Lung microvascular endothelial cell (primary cell): ENCODE measurements at places on chromosomes 7 and 10.
A peak's percentile ranks its signal among the peaks of the same experiment; 100 is the strongest.

GRCh38 chr10:32516567-32517495, 70.9 kb downstream of the CCDC7 start:
- DNase-seq: no peak

- DNase-seq: no peak
These were observed 423.9 kb downstream of the NEBL start for GRCh38 chr10:20473023-20473760.

DNA sequence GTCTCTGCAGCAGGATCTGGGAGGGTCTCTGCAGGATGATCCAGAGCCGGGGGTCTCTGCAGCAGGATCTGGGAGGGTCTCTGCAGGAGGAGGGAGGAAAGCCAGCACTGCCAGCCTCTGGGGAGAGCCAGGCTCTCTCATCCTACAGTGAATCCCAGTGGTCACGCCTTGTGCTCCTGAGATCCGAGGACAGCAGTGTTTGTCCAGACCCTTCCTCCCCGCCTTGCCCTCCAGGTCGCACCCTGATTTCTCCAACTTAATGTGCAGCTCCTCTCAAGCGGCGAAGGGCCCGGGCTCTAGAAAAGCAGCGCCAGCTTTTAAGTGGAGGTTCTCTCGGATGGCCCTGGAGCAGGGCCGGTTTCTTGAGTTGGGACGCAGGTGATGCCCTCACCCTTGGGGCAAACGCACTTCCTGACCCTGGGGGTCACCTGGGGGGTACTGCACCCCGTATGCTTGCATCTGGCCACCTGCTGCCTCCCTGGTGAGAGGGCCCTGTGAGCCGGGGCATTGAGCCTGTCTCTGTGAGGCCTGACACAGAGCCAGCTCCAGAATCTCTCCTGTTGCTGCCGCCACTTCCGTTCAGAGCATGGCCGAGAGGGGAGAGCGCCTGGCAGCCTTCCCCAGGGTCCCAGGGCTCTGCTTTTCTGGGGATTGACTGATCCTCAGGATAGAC, 111.6 kb downstream of the ACTR3B start:
- DNase-seq: no peak

- DNase-seq: no peak
These were observed 199.5 kb downstream of the GPAM start for GRCh38 chr10:111984057-111984456.

DNA sequence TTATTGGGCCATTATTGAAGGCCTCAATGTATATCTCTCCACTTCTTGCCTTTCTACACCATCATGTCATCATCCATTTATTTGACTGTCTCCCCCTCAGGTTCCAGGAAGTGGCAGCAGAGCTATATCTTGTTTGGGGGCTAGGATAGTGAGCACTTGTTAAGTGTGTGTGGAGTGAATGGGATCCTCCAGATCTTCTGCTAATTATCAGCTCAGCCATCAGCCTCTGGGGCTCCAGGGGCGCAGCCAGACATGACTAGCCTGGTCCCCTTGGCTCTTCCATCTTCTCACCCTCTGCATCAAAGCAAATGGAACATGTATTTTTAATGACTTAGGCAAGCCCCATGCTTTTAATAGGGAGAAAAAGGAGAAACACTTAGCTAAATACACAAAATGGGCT, 176.5 kb downstream of the ARHGAP12 start:
- DNase-seq: no peak

GRCh38 chr7:107045195-107045960, 873 bp downstream of the PRKAR2B start:
- peak; percentile 17 for DNase-seq

- DNase-seq: peak; percentile 59
These were observed 17.2 kb upstream of the SLC18A3 start for GRCh38 chr10:49592726-49593563.

DNA sequence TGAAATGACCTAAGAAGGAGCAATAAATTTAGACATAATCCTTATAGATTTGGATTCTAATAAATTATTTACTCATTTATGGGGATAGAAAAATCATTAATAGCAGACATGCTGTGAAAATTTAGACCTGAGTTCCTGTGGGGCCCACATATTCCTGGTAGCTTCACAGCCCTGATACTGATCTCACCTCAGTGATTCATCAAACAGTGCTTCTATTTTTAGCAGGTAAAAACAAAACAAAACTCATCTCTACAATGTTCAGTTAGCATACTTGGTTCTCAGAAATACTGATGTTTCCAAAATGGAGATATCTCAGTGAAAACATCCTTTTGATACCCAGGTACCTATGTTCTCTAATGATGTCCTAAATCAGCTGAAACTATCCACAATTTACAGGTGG, 841.1 kb upstream of the SORCS1 start:
- no peak for DNase-seq

- DNase-seq: no peak
These were observed 8.4 kb downstream of the SEM1 start for GRCh38 chr7:96701258-96701657.

DNA sequence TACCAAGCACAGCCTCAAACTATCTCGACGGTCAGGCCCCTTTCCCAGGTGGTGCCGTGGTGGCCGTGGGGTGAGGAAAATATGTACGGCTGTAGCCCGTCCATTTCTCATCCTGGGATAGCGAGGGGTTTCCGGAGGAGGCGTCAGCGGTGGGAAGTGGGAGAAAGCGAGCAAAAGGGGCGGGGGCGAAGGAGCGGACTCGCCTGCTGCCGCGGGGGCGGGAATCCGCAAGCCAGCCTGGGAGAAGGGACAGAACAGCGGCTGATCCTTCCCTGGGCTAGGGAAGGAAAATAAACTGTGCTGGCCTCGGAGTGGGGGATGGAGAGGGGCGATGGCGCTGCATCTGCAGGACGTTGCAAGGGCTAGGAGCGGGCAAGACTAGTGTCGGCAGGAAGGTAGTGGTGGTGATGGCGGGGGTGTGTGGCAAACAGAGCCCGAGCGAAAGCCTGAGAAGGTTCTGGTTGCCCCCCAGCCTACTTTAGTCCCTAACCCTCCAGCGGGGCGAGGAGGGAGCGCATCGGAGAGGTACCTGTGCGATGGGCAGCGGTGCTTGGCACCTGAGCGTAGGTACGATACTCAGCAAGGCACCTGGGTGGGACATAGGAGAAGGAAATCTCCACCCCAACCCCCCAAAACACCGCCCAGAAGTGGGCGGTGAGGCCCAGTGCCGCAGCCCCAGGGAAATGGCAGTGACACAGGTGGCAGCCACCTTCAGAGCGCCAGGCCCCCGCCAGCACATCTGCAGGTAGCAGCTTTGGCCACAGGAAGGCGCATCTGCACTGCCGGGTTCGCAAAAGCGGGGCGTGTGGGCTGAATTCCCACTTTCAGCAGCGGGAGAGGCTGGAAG, 49.9 kb upstream of the STEAP1B start:
- peak; percentile 34 for DNase-seq

DNA sequence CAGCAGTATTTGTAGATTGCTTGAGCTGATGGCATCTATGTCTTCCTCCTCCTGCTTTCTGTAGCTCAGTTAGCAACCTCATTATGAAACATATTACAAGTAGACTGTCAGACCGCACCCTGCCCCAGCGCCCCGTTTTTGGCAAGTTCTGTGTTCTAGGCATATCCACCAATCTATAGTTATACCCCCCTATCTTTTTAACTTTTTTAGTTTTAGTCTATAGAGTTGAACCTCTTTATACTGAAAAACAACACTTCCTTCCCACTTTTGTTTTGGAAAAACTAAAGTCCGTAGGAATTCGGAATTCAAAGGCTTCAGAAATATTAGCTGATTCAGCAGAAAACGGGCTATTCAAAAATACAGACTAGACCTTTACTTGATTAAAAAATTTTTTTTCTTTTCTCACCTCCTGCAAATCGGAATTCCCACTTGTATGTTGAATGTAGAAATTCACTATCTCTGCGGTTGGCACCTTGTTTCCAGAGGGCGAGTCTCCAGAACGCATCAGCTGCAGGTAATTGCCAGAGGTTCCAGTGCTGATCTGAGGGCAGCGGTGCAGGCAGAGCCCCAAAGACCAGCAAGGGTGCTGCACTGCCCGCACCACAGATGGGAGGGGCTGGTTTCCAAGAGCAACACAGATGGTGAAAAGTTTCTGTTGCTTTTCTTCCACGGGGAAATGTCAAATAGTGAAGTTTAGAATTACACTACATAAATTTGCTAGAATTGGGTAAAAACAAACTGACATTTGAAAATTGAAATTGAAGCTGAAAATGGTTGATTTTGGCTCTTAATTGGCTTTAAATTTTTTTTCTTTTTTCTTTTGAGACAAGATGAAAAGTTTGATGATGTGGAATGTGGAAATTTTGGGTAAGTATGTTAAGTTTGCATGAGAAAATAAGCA, 2.2 kb upstream of the FZD8 start:
- no peak for DNase-seq

DNA sequence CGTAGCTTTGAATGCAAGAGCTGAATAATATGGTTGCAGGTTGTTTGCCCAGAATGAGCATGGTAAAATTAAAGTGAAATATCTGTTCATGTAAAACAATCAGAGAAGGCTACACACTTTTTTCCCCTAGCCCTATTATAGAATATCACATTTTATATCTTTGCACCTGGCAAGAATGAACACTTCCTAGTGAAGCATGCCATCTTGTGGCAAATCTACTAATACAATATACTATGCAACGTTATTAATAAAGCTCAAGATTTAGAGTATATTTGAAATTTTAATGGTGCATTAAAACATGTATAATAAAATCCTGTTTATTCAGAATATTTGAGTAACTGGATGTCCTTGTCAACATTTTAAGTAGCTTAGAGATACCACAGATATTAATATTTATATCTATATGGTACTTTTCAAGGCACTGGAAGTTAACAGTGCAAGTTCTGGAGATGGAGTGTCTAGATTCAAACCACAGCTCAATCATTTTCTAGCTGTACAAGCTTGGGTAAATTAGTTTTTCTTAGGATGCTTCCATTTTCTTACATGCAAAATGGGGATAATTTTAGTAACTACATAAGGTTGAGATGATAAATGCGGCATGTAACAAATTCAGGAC, 643.1 kb upstream of the SEMA3D start:
- DNase-seq: peak; percentile 5

GRCh38 chr10:51273574-51273973, 199.3 kb downstream of the PRKG1 start:
- no peak for DNase-seq

DNA sequence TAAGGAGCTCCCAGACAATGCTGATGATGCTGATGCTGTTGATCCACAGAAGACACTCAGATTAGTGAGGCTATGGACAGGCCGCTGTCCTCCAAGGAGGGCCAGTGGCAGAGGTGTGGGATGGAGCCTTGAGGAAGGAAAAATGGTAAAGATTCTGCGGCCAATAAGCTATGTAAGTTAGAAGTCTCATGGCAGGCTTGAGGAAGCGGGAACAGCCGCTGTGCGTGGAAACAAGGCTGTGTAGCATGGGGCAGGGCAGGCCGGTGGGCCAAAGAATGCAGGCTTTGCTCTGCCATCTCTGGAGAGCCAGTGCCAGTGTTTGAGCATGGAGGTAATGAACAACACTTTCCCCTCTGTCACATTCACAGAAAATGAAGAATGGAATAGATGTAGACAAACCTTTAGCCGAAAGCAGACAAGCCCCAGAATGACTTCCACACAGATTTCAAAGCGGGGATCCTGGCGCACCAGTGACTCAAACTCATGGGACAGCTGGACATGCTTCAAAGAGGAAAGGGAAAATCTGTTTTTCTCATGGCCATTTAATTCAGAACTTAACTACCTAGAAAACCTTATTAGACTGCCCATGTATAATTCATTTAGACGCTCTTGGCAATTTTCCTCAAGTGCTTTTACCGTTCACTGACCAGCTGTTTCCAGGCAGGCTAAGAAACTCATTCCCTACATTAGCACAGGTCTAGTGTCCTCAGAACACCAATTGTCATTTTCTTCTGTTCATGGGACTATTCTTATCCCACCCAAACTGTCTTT, 16.9 kb upstream of the FIGNL1 start:
- no peak for DNase-seq

DNA sequence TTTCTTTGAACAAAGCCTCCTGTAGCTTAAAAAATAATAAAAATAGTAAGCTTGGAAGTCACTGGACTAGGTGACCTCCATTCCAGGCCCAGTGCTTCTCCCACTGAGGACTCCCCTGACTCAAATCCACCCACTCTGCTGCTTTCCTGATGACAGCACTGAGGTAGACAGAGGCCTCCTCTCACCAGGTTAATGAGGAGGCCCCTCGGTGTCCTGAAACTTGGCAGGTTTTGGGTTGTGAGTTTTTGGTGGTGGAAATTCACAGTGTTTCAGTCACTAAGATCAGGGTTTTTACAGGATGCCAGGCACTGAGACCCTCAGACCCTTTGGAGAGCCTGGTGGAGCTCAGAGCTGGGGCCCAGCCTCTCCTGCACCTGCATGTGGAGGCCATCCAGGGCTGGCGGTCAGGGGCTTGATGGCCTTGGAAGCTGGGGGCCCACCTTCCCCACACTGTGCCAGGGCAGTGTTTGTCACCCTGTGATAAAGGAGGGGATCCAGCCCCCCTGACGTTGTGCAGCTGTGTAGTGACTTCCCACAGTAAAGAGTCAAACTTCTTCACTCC, 19.1 kb downstream of the TSPAN14 start:
- no peak for DNase-seq

DNA sequence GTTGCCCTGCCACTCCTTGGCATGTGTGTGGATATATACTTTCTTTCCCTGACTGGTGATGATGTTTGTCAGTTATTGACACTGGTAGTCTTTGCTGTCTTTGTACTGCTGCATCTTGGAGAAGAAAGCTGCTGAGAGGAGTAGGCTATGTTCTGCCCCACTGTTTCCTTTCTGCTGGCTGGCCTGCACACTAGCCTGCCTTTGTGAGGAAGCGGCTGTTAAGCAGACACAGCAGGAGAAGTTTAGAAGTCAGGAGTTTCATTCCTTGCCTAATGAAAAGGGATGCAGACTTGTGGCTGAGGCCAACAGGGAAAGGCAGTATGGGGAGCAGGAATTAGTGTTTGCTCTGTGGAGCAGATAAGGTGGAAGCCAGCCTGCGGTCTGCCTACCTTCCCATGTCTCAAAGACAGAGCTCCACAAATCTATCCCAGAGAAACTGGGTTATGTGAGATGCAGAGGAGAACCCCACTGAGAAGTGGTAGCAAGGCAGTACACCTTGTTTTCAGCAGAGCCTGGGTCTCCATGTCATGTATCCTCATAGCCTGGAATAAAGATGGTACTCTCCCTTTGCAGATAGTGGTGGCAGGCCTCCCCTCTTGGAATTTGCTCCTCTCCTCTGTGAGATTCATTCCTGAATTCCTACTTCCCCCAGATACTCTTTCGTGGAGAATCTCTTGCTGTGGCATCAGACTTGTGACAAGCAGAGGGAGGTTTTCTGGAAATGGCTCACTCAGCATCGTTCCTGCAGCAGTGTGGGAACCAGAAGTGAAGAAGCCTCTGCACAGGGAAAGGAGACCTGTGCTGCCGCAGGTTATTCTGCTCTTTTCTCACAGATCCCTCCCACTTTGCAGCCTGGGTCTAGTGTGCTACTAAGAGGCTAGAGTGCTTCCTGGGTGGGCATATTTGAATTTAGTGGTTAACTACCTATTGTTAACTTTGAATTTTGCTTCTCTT, 130.2 kb downstream of the LRRC4 start:
- no peak for DNase-seq
